EL (cell line): ENCODE measurements at places on chromosomes 7 and 10.

GRCh38 chr7:103967401-103967800 lies 22.1 kb downstream of the RELN start:
- no peak for DNase-seq

- DNase-seq = no peak
Observed at GRCh38 chr10:1187855-1188557, 131.8 kb downstream of the WDR37 start.

GRCh38 chr10:33066558-33067236 lies 108.7 kb upstream of the ITGB1 start:
- peak; percentile 92 for DNase-seq

- DNase-seq = no peak
Observed at GRCh38 chr7:116230191-116231005, 20.1 kb downstream of the TES start.

DNA sequence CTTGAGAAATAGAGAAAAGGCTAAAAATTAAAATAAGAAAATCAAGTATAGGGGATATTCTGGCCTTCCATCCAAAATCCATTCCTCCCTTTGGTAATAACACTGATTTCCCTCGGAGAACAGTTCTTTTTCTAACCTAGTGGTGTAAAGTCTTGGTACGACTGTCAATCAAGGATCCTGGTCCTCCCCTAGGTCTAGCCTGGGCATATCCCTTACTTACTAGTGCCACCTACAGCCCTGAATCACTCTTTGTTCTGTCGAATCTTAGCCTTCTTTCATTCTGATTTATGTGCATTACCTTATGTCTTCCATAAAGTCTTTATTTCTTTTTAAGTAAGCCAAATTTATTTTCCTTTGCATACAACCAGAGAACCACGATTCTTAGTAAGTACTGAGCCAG lies 298.7 kb upstream of the LRRTM3 start:
- DNase-seq = peak; percentile 30

DNA sequence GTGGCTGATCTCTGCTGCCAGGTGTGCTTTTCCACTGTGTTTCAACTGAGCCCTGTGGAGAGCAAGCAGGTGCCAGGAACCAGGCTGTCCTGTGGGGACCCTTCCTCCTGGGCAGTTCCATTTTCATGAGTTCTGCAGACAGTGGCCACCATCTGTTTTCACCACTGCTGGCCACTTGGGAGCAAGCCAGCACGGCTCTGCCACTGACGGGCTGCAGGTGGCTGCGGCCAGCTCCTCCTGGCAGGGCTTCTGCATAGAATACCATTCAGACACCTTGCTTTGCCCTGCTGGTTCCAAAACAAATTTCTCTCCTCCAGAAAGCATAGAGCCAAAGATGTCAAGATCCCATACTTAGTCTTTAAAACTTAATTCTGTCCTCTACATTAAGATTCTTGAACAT lies 48.3 kb downstream of the LANCL2 start:
- no peak for DNase-seq

DNA sequence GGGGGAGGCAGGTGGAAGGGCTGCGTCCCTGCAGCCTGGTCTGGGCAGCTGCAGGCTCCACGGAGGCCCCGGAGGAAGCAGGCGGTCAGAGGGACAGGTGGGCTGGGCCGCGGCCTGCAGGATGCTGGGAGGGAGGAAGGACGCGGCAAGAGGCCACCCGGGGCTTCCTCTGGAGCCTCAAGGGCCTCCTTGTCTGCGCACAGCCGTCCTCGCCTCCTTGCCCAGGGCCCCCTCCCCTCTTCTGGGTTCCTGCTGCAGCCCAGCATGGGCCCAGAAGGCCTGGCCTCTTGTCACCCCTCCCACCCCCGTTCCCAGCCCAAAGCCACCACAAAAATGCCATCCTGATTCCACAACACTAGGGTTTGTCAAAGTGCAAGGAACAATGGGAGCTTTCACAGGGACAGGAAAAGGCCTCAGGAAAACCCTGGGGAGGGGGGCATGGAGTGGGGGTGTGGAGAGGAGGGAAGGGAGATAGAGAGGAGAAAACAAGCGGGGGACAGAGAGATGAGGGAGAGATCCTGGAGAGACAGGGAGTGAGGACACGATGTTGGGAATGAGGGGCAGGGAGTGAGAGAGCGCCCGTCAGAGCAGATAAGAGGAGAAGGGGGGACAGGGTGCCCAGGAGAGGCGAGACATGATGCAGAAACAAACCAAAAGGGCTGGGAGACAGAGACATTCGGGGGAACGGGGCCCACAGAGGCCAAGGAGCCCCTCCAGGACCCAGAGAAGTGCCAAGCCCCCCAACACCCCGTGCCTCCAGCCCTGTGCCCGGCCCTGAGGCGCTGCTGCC lies 41.8 kb downstream of the ZCCHC24 start:
- no peak for DNase-seq

- peak; percentile 88 for DNase-seq
Observed at GRCh38 chr10:90319188-90319914, 538.5 kb downstream of the HTR7 start.

- DNase-seq = no peak
Observed at GRCh38 chr10:61346796-61347413, 106.3 kb downstream of the TMEM26 start.

GRCh38 chr7:49486974-49487829 lies 286.2 kb upstream of the VWC2 start:
- DNase-seq = no peak

DNA sequence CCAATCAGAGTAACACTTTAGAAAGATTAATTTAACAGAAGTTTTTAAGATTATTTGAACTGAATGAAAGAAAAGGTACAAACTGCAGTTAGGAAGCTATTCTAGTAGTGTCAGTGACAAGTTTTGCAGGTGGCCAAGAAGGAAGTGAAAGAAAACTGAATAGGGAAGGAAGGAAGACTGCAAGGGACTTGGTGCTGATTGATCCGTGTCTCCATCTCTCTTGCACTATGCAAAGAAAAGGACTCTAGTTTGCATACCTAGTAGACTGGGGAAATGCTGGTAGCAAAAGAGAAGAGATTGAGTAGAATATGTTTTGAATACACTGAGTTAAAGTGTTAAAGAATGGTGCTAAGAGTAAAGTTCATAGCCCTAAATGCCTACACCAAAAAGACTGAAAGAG lies 33.0 kb downstream of the OR6V1 start:
- DNase-seq = no peak

DNA sequence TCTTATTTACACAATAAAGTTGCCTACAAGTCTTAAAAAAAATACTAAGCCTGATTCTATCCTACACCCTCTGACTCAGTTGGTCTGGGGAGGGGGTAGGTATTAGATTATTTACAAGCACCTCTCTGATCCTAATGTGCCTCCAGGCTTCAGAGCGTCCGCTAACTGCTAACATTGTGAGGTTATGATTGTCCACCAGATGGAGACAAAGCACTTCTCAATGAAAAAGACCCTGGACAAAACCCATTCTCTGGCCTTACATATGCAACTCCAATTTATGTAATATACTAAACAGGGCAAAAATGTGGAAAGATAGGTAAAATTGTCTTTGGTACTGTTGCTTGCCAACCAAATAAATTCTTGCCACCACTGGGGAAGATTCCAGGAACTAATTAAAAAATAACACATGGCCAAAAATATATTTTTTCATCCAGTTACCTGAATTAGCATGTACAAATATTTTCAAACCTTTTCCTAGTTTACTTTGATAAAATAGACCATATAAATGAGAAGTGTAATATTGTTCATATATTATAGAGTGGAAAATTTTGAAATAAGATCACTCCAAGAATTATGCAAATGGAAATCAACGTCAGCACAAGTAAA lies 92.4 kb downstream of the KIF20B start:
- DNase-seq = peak; percentile 70

DNA sequence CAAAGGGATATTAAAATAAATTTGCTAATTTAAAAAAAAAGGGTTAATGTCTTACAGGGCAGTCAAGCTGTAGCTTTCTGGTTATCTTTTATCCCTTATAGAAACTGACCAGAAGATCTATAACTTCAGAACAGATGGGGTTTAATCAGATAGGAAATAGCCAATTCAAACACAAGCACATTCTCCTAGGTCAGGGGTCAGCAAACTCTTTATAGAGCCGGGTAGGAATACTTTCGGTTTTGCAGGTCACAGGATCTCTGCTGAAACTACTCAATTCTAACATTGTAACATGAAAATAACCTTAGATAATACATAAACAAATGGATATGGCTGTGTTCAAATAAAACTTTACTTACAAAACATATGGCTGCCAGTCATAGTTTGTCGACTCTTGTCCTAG lies 479.8 kb downstream of the ADRA2A start:
- DNase-seq = no peak

DNA sequence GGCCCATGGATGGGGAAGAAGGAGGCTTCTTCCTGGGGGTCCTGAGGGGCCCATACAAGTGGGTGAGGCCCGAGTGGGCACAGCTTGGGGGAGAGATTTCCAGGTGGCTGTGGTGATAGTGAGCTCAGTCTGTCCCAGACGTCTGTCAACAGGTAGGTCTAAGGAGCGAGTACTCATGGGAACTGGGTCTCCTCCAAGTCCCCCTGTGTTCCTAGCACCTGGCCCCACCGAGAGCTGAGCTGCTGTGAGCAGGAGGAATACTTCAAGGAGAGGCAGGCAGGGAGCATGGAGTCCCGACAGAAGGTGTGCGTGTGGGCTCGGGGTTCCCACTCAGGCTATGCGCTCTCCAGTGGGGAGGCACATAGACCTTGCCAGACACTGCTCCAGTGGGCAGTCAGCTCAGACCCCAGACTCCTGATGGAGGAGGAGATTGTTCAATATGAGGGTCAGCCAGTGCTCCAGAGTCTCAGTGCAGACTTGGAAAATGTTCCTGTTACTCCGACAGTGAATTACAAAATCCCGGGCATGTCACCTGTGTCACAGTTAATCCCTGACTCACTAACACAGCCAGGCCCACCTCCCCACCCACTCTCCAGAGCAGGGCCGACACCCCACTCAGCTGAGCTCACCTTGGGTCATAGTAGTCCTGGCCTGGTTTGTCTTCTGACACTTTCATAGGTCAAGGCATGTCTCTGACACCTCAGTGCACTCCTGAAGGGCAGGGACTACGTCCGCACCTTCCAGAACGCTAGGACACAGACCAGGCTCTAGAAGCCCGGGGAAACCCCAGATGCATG lies 28.2 kb upstream of the C10orf53 start:
- DNase-seq = no peak

GRCh38 chr10:58856508-58857240 lies 319.8 kb upstream of the PHYHIPL start:
- peak; percentile 99 for DNase-seq

DNA sequence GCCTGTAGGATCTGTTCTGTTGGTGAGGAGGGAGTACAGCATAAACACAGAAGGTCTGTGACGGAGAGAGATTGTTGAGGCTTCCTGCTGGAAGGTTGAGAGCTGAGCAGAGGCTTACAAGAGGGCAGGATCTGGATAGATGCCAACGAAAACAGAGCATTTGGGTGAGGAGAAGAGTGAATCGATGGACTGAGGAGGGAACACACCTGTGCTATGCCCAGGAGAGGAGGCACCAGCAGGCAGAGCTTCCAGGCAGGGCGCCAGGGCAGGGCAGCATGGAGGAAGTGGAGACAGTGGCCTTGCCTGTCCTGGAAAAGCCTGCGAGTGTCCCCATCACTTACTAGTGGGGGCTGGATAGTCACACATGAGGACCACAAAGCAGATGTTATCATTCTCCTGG lies 282.9 kb downstream of the PAXIP1 start:
- no peak for DNase-seq

DNA sequence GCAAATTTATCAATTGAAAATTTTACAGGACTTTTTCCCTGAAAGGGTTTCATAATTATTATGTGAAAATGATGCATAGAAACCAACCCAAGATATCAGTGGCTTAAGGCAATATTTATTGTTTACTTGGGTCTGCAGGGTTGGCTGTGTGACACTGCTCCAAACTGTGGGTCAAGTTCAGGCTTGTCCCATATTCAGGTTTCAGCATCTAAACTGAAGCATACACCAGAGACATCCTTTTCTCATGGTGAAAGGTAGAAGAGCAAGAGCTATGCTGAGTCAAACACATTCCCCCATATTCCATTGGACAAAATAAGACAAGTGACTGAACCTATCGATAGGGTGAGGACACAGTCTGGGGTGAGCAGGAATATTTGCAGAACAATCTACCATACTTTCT lies 110.9 kb downstream of the MAPK8 start:
- DNase-seq = no peak

DNA sequence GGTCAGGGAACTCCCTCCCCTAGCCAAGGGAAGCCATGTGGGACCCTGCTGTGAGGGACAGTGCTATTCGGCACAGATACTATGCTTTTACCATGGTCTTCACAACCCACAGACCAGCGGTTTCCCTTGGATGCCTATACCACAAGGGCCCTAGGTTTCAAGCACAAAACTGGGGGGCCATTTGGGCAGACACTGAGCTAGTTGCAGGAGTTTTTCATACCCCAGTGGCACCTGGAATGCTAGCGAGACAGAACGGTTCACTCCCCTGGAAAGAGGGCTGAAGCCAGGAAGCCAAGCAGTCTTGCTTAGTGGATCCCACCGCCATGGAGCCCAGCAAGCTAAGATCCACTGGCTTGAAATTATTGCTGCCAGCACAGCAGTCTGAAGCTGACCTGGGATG lies 156.8 kb downstream of the THSD7A start:
- no peak for DNase-seq

- peak; percentile 14 for DNase-seq
Observed at GRCh38 chr7:137574812-137575211, 231.3 kb upstream of the PTN start.
